Large intestine (tissue), 12 donors: ENCODE measurements at places on chromosomes 2 and 18. TPM values are rescaled to one million over a fixed set of nuclear protein-coding genes. Genes with fewer than 3 reads are reported as not detected.

DNA sequence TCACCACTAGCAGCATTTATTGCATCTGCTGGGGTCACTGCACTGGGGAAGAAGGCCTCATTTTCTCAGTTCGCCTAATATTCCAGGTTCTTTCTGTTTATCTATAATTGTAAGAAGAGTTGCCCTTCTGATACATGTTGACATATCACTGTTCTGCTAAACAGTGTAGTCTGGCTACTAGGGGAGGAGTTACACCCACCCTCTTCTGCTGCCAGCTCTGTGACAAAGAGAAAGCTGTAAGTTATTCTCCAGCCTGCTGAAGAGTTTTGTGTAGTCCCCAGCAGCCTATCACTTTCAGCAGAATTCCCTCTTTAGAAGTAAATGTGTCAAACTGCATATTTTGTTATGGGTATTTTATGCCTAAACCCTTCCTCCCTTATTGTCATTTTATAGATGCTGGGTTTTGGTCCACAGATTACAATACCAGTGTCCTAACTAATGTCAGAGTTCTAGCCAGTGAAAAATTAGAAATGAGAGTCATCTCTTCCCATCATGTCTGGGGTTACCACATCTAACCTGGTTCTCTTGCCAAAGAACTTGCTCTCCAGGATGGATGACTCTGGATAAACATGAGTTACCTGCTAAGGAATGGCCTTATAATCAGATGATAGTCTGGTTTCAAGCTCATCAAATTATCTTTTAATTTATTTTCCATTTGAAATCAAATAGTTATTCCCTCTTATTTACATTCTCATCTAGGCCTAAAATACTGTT lies 5.6 kb upstream of the MBOAT2 start:
- DNase-seq, result no peak

- no peak for DNase-seq
These were observed 69.8 kb downstream of the MAP3K20 start for GRCh38 chr2:173145454-173145853.

DNA sequence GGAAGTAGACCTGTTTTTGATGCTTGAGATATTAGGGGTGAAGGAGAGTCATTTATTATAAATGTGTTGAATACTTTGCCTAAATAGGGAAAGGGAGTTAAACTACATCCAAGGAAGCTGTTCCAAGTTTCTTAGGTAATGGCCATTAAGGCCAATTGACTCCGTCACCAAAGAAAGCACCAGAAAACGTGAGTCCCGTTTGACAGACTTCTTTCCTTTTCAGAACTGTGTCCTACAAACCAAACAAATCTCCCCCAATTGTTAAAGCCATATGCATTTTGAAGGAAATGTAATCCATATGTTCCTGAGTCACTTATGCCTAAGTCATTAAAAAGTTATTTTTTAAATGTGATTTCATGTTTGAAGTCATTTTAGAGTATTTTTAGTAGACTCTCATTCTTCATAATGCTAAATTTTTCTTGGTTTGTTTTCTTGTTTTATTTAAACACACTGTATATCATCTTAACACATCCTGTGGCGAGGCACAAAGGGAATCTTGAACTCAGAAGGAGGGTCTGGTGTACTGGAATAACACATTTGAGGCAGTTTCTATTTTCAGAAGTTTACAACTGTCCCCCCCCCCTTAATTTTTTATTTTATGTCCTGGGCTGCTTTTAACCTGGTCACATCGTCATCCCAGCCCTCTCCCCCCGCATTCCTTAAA lies 133.7 kb downstream of the RHBDD1 start:
- DNase-seq, result no peak

GRCh38 chr2:65583061-65583460 lies 150.7 kb upstream of the SPRED2 start:
- DNase-seq, result no peak

DNA sequence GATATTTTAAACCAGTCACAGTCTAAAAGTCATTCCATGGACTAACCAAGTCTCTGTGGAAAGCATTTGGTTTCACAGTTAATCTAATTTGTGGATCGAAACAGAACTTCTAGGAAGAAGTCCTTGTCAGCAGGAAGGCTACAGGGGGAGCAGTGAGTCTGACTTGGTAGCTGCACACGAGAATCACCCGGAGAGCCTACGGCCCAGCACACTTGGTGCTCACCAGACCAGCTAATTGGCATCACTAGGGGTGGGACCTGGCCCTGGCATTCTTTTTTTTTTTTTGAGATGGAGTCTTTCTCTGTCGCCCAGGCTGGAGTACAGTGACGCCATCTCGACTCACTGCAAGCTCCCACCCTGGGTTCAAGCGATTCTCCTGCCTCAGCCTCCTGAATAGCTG lies 97.7 kb downstream of the ZNF532 start:
- no peak for DNase-seq

The FEV gene
- polyA plus RNA-seq, result 11.9 TPM

The CCDC85A gene
- 1.0 TPM for polyA plus RNA-seq
